ENCODE measurements at places on chromosomes 2 and 18.

DNA sequence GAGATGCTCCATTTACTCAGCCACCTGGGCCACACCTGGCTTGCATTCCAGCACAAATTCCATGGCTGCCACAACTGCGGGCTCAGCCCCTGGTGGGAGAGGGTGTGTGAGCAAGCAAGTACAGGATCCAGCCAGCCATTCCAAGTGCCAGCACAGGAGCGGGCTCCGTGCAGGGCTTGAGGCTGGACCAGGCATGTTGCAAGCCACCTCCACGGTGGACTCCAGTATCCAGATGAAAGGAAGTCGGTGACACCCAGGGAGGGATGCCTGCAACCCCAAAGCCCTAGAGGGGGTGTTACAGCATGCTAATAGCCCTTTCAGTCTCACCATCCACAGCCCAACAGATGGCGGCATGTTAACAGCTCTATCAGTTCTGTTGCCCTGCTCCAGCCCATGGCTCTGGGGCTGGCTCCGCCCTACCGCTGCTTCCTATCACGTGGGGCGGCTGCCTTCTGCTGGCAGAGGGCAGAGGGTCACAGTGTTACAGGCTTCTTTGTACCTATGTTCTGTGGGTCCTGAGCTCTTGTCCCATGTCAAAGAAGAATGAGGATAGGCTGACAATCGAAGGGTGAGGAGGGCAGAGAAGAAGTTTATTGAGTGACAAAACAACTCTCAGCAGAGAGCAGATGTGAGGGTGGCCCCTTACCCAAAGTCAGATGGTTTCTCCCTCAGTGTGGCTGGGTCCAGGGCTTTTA is 11.7 kb upstream of the GORASP2 start:
- no peak for DNase-seq

DNA sequence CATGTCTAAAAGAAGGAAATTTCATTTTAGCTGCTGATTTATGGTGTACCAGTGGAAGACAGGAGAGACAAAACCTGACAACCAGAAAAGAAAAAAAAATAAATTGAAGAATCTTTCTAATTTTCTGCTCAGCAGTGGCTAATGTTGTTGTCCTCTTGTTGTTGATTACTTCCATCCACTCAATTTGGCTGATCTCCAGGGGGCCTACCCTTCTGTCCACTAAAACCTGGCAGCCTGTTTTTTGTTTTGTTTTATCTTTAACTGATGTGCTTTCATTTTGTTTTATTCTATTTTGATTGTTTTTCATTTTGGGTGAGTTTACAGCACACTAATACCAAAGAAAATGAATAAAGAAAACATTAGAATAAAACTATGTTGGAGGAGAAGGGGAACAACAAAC is 27.4 kb downstream of the TFPI start:
- no peak for DNase-seq

DNA sequence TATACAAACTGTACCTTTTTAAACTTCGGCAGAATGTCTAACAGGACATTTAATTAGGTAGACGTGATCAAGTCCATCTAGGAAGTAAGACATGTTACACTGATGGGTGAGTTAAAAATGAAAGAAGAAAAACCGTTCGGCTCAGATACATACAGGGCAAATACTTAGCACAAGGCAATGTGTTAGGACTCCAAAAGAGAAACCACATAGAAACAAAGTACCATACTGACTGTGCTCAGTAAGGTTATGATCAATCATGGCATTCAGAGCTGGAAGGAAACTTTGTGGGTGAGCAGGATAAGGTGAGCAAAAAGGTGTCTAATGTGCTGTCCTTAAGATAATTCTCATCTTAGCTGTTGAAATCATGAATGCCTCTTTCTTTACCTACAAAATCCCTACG is 211.9 kb downstream of the STK39 start:
- DNase-seq: no peak

DNA sequence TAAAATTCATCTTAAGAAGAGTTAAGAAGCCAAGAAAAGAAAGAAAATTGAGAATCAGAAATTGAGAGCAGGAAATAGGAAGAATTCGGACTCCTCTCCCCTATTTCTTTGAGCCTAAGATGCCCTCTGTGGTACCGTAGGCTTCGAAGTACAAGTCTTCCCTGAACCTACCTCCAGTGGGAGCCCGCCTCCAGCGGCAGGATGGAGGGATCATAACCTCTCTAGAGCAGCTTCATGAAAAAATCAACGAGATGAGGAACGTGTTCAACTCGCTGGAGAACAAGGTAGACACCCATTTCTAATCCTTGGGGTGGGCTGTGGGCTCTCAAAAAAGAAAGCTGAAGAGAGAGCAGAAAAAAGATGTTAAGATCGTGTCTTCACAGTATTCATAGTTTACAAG is 36.3 kb downstream of the ARHGEF33 start:
- DNase-seq: no peak

DNA sequence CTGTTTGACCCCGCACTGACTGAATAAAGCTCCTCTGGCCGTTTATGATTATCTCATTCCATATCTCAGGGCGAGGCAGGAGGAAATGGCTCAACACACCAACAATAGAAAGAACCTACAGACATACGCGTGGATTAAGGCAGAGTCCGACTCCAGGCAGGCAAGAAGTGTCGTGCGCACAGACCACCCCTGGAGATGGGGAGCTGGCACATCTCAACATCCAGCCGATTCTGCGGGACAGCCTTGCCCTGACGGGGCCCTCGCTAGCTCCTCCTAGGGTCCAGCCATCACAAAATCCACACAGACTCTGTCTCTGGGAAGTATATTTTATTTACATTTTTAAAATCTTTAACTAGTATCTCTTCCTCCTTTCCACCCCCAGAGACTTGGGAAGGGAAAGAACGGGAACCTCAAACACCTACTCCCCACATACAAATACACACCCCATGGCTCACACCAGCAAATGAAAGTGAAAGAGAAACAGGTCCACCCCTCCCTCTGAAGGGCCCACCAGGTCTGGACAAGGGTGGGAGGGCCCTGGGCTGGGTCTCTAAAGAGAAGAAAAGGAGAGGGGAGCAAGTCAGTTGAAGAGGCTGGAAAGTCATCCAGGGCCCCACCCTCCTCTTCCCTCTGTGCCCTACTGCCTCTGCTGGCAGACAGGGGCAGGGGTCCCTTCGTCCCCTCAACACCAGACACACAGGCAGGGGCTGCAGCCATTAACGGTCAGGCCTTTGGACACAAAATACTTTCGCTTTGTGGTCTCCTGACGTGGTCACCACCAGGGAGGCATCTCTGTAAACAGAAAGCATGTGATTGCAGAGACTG is 3.2 kb downstream of the GPBAR1 start:
- DNase-seq: no peak

GRCh38 chr2:58606799-58607198 is 365.7 kb upstream of the FANCL start:
- DNase-seq: no peak

DNA sequence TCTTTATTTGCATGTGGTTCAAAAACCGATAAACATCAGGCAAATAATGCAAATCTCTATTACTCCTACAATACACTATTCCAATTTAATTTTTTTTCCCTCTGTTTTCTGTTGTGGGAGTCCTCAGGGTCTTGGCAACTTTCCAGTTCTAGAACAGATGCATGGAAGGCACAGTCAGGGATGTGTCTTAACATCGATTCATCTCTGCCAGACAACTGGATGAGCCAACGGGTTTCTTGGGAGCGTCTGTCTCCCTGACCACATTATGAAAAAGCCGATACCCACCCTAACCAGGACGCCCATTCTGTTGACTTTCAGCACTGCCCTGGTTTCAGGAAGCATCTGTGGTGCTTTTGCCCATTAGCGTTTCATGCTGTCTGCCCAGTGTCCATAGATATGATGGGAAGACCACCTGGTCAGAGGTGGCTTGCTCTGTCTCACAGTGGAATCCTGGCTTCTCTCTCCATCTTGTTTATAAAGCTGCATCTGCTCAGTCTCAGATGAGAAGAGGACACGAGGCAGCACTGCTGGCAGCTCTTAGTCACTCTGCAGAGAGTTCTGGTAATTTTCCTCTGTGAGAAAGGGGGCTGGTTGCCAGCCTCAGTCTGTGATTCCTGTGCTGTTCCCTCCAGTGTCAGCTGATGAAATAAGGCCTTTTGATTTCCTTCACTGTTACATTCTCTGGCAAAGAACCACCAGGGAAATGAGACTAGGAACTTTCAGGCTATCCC is 57.9 kb upstream of the KCNE4 start:
- DNase-seq: no peak

- no peak for DNase-seq
These were observed 64.4 kb downstream of the KLHL29 start for GRCh38 chr2:23449413-23449812.

DNA sequence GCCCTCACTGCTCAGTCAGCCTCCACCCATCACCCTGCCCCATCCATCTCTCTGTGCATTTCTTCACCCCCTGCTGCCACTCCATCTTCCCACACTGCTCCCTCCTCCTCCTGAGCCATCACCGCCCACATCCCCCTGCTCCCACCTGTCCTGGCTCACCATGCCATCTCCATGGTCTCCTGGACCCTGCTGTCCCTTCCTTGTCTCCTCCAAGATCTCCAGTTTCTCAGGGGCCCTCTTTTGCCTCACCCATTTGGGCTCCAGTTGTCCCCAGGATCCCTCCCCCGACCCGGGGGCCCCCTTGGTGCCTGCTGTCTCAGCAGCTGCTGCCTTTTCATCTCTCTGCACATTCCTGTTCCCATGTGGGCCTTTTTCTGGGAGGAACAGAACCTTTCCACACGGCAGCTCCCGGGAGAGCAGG is 10.6 kb downstream of the SPEG start:
- peak; percentile 79 for DNase-seq

GRCh38 chr2:186884587-186884986 is 35.6 kb upstream of the ZSWIM2 start:
- no peak for DNase-seq

DNA sequence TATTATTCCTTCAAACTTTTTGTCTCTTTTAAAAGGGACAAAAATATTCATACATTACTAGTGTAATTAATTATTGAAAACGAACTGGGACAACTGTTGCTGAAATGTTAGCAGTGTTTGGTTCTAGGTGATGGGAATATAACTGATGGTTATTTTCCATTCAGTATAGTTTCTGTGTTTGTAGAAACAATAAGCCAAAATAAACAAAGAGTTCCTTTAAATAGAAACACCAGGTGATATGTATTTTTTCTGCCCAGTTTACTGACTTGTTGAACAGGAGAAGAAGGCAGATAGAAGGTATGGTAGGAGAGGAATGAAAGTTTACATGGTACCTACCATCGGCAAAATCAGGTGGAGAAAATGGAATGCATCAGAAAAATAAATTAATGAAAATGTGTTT is 74.2 kb downstream of the LYPD6B start:
- no peak for DNase-seq

DNA sequence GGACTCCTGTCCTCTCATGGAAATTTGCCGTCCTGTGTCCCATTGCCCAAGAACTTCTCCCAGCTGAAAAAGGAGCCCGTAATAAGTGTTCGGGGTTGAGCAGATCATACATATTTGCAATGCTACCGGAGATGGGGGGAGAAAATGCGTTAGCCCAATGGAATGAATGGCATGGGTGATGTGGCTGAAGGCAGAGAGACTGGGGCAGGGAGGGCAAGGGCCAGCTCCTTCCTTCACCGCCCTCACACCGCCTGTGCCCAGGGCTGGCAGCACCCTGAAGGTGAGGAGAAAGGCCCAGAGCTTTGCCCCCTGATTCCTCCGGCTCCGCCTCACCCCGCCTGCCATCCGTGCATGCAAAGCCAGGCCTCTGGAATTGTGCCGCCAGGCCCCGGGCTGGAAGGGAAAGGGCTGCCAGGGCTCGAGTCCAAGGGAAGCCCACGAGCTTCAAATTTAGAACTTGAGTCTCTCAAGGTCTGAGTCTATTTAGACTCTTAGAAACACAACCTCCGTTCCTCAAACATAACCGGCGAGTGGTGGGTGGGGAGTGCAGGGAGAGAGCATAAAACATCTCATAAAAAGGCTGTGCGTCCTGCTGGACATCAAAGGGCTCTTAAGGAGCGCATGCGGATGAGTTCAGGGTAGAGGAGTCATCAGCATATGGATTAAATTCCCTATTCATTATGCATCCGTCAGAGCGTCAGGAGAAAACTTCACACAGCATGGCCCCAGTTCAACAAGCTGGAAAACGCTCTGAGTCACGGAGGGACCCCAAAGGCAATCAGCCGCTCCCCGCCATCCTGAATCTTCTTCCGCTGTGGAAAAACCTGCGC is 121.7 kb upstream of the GLI2 start:
- no peak for DNase-seq

DNA sequence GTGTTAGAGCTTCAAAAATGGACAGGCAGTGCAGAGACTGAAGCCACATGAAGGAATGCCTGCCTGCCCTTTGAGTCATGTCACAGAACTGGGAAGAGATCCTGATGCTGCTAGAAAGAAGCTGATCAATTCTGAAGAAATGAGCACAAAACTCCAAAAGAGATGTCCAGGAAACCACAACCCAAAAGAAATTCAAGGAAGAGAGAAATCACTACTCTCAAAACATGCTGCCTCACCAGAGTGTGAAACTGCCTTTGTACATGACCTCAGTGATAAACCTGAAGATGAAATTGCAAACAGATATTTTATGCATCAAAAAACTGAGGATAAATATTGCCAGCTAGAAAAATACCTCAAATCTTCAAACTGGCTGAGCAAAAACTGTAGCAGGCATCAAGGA is 20.5 kb downstream of the USP40 start:
- no peak for DNase-seq

DNA sequence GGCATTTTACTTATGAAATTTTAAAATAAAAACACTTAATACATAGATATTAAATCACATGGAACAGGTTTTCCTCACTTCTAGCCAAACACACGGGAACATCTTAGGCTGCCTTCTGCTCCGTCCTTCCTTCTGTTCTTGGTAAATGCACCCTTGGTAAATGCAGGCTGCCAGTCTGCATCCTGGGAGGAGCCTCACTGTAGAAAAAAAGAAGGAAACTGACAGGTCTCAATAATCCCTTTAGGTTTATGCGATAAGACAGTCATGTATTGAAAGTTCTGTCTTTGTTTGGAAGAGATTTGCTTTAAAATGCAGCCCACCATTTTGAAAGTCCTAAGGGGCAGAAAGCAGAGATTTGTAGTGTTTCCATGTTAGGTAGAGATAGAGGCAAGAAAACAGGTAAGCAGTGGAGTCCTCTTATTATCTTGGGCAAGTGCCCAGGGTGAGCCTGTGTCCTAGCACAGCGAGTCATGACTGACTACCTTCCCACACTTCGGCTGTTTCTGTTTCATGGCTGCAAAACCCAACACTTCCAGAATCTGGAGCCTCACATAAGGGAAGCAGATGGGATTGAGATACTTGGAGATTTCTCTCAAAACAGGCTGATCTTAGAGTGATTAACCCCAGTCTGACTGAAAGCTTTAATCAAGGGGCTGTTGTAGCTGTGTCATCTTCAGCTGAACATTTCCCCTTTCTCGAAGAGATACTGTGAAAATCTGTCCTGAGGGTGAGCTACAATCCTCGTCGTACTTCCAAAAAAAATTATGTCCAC is 131.4 kb upstream of the MAP3K20 start:
- DNase-seq: no peak

DNA sequence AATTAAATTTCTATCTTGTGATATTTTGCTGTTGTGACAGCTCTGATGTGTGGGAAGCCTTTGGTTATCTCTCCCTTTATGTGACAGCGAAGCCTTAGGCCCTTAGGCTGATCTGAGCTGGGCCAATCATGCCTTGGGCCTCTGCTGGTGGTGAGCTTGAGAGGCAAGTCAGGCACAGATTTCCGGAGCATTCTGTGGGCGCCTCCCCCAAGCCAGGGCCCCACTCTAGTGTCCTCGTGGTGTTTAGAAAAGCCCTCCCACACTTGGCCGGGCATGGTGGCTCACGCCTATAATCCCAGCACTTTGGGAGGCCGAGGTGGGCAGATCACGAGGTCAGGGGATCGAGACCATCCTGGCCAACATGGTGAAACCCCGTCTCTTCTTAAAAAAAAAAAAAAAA is 239.8 kb downstream of the SH3RF3 start:
- no peak for DNase-seq

- no peak for DNase-seq
These were observed 33.8 kb upstream of the POLE4 start for GRCh38 chr2:74924463-74925265.

Measured in SJCRH30 (cell line).